ENCODE measurements at places on chromosomes 7 and 10.

DNA sequence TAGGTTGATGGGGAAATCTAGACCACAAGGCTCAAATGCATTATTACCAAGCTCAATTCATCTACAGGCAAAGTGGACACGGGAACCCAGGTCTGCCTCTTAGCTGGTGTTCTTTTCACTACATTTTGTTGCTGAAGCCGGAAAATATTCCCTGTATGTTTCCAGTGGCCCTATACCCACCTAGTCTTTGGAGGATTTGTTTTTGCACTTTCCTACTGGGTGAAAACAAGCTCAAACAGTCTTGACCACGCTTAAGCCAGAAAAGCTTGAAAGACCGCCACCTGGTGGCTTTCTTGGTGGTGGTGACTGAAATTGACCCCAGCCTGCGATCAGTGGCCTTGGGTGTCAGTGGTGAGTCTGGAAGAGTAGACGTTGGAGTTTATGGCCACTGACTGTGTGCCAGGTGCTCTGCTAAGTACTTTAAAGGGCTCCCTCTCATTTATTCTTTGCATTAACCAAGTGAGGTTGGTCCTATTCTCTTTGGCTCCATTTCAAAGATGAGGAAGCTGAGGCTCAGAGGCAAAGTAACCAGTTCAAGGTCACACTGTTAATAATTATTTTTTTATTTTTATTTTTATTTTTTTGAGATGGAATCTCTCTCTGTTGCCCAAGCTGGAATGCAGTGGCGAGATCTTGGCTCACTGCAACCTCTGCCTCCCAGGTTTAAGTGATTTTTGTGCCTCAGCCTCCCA lies 11.1 kb upstream of the CRTAC1 start:
- no peak for DNase-seq

DNA sequence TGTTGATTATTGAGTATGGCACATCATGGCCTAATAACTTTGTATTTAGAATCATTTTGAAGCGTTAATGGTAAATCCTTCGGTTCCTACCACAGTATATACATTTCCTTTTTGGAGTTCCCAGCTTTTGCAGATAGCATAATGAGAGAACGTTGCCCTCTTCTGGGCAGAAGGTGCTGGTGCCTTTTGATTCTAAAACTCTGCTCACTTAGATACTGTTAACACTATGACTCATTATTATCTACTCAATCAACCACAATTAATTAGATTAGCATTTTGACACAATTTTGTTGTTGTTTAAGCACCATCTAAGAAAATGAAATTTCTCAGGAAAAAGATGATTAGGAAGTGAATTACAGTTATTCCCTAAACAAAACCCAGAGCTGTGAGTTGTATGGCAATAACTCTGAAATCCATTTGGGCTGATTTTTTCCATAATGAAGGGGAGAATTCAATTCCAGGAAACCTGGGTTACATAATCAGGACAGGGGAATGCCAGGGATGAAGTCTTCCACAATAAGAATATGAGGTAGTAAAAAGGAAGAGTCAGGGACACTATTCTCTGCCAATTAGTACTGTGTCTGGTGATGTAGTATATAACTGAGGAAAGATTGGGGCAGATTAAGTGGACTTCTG lies 11.5 kb upstream of the DLD start:
- peak; percentile 57 for DNase-seq

DNA sequence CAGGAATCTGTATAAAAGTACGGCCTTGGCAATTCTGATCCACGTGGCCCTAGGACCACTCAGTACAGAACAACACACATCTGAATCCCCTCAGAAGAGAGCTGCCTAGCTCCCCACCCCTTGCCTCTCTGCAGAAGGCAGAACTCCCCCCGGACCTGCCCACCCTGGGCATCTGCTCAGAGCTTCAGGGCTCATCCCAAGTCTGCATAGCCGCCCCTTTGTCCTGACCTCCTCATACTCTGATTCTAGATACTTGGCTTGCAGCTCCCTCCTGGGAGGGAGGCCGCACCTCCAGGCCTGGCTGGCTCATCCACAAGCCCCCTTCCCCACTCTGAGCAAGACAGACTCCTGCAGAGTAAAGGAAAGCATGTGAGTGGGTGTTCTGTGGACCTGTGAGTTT lies 49.6 kb downstream of the GRID1 start:
- DNase-seq, result no peak

GRCh38 chr7:67523713-67524112 lies 527.1 kb downstream of the TYW1 start:
- DNase-seq, result no peak

DNA sequence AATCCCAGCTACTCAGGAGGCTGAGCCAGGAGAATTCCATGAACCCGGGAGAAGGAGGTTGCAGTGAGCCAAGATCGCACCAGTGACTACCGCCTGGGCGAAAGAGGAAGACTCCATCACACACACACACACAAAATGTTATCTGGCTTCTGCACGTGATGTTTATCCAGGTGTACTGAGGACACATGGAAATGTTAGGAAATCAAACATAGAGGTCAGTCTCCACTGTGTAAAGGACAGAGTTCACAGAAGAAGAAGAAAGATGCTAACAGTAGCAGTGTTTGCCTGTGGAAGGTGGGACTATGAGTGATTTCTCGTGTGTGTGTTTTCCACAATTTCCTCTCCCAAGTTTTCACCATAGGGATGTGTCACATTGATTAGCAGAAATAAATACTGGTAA lies 256.9 kb downstream of the ELMO1 start:
- no peak for DNase-seq

DNA sequence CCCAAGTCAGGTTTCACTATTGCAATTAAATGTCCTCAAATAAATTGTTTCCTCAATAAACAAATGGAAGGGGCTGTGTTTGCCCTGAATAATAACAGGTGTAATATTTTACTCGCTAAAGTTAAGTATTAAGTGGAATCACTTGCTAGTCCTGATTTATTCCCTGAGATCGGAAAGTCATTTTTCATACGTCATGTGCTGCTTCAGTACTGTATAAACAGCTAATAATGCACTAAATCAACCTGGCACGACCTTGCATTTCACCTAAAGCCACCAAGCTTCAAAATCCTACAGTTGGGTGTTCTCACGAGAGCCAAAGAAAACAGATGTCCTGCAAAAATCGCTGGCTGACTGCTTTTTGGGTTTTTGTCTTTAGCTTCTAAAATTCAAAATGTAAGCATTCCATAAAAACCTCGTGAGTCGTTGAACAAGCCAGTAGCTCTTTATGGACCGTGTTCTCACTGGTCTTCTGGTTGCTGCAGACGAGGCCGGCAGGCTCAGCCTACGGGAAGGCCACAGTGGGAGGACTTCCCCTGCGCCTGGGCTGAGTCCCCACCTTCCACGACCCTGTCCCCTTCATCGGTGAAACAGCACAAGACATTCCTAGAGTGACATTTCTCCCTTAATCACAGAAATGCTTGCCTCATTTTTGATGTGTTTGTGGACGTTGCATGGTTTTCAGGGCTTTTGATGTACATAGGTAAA lies 17.9 kb upstream of the MNX1 start:
- no peak for DNase-seq

GRCh38 chr10:12572281-12572680 lies 222.9 kb downstream of the CAMK1D start:
- DNase-seq, result no peak

DNA sequence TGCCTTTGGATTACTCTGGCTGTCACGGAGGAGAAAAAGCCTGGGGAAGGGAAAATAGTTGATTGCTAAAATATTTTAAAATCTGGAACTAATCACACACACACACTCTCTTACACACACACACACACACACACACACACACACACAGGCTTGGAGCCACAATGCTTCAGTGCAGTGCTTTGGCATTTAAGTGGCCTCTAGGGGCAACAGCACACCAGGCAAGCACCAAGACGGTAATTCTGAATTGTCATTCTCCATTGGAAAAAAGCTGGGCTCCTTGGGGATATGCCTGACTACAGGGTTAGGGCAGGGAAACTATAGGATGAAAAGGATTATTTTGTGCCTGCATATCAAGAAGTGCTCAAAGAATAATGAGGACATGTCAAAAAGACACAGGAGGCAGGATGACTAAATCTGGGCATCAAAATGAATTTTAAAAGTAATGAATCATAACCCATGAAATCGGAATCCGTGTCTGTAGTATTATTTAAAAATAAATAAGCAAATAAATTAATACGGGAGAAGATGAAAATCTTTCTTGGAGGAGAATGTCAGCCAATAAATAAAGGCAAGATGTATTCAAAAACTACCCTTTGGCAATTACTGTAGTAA lies 30.4 kb upstream of the DDC start:
- DNase-seq, result peak; percentile 38

DNA sequence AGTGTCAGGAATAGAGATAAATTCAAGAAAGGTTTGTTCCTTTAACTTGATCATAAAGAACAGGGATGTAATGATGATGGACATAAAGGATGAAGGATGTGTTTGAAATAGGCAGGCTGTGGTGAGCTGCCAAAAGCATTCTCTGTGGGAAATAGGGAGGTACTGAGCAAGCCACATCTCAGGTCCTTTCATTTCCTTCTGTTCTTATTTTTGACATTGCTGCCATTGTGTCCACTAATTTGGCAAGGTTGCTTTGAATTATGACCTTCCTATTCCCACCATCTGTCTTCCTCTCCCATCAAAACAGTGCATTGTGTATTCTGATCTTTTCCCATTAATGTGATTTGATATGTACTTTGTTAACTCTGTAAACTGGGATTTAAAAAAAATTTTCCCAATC lies 9.4 kb downstream of the SCRN1 start:
- DNase-seq, result no peak

DNA sequence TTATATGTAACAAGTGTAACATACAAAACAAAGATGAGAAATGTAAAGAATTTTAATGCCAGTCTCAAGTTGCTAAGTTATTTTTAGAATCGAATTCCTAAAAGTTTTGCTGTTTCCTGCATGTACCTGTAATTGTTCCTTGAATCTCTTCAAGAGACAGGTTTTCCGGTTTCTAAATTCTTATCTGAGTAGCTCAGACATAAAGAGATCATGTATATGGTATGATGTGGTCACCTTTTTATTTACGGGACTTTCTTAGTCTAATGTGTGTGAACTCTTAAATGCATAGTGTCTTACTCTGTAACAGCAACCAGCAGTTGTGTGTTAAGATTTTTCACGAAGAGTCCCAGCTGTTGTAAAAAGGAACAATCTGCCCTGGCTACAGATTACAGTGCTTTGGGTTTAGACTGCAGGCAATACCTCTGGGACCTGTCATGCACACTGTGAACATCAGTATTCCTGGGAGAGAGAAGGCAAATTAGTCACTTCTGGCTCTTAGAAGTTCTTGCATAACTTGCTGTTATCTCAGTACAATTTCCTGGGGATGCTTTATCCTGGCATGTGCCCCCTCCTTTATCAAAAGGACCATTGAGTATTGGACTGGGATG lies 263.4 kb downstream of the BICC1 start:
- DNase-seq, result no peak

DNA sequence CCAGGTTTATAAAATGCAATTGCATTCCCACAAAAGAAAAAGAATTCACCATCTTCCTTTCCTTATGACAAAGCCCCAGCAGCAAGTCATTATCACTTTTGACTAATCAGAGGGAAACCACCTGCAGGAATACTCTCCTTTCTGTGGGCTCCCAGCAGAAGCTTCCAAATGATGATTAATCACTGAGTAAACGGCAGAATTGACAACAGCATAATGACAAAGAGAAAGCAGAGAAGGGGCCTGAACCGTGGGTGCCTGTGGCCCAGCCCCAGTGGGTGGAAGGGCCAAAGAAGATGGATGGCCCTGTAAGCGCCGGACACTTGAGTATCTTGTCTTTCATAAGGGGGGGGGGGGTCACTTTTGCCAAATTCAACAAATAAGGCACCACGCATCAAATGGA lies 152.4 kb upstream of the NRBF2 start:
- no peak for DNase-seq

DNA sequence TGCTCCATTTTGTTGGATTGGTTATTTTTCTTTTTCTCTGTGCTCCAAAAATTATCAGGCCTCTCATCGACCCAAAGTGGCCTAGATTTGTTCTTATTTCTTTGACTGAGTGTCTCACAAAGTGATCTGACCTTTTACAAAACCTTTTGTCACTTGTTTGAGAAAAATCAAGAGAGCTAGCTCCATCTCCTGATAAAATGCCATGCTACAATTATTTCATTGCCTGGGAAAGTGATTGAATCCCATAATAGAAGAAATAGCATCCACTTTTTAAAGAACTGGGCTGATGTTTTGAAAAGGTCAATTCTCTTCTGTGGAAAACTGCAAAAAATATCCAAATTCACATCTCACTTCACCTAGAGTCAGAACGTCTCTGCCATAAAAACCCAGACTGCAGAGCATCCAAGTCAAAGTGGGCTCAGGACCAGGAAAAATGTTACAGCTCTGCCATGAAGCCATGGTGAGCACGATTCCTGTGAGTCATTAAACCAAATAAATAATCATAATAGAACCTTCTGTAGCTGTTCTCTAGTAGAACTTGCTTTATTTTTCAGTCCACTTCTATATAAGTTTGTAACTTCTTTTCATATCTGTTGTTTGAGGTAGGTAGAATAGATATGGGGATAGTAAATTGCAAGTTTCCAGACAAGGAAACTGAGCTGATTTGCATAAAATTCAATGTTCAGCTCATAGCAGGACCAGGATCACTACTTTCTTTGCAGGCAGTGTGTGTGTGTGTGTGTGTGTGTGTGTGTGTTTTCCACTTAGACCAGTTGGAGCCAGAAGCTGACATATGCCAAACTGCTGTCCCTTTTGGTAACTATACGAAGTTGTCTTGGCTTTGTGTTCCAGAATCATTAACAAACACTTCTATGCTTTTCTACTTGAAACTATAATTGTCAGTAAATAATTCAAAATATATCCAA lies 632.5 kb upstream of the ANKRD30A start:
- DNase-seq, result no peak

- no peak for DNase-seq
Measured at GRCh38 chr7:11130012-11130411, 156.3 kb downstream of the PHF14 start.

DNA sequence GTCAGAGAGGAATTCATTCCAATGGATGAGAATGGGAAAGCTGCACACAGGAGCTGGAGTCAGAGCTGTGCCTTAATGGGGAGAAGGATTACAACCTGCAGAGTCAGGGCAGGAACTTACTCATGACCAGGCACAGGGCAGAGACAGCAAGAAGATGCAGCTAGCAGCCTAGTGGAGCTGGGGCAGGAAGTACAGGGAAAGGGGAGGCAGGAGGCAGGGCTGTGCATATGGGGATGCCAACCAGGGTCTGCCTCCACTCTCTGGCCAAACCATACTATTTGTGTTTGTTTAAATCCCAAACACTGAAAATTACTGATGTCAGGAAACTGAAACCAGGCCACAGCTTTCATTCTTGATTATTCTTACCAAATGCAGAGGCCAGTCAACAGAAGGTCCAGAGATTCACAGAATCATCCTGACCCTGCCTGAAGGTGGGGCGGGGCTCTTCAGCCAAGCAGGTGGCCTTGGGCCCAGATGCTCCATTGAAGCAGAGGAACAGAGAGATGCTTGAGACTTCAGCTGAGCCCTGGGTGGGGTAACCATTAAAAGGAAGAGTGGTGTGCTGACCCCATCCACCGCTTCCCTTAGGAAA lies 461.9 kb downstream of the KCNMA1 start:
- no peak for DNase-seq

- no peak for DNase-seq
Measured at GRCh38 chr7:27695096-27695495, 32.4 kb upstream of the HIBADH start.
